ENCODE measurements at places on chromosomes 6 and 20.

GRCh38 chr6:18154507-18155149, at the start of gene TPMT:
Gene TPMT (minus strand): TSS chr6:18155077. CDS start chr6:18149127, 5,950 bp downstream.
- no peak for DNase-seq

- DNase-seq = no peak
Measured at GRCh38 chr6:30071858-30072257, 3.7 kb downstream of the RNF39 start.

DNA sequence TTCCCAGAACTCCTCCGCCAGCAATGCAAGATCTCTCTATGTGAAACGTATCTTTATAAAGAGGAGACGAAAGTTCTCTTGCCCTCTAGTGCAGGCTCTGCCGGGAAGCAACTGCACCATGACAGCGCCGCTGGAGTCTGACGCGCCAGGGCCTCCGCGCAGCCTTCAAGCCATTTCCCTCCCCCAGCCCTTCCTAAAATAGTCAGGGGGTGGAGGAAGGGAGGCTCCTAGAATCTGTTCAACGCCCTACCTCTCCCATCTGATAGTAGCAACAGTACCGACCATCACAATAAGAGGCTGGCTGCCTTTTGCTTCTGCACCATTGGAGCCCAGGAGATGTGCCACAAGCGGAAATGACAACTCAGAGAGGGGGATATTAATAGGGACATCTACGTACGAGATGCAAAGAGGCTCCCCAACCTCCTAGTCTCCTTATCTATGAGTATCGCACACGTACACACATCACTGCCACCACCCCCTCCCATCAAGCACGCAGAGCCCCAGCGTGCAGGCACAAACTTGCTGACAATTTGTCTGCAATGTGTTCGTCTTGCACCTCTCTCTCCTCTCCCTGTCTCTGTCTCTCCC, 1.0 kb downstream of the SYNE1 start:
- peak; percentile 56 for DNase-seq

GRCh38 chr6:49980898-49981297, 11.5 kb upstream of the DEFB113 start:
- DNase-seq = no peak

- DNase-seq = no peak
Measured at GRCh38 chr6:82033631-82034211, 213.8 kb downstream of the IBTK start.

GRCh38 chr6:167684276-167685104, 142.2 kb upstream of the AFDN start:
- no peak for DNase-seq

DNA sequence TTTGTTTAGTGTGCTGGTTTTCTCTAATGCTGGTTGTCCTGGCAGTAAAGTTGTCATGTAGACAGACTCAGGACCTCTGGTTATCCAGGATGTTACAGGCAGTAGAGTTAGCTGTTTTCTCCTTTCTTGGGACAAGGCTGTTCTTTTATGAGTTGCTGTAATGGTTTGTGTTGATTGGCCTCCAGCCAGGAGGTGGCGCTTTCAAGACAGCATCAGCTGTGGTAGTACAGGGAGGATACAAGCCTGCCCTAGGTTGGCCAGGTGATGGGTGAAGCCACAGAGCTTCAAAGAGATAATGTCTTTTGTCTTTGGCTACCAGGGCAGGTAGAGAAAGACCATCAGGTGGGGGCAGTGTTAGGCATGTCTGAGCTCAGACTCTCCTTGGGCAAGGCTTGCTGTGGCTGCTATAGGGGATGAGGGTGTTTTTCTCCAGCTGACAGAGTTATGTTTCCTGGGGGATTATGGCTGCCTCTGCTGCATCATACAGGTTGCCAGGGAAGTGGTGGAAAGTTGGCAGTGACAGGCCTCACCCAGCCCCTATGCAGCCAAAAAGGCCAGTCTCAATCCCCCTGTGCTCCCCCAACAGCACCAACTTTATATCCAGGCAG, 127.2 kb upstream of the TAB2 start:
- peak; percentile 58 for DNase-seq

GRCh38 chr6:142189057-142189456, 42.0 kb downstream of the VTA1 start:
- no peak for DNase-seq

DNA sequence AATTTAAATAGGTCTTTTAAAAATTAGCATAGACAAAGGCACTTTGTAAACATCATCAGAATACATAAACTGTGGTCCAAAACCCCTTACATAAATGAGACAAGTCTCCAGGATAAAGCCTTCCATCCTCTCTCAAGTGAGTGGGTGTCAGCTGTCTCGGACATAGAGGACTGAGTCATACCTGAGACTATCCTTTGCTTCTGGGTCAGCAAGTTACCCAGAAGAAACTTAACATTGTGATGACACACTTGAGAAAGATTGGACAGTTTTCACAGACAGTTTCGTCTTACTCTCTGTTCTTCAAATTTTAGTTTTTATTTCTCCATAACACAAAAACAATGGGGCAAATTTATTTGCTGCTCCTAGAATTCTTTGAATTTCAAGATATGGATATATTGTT, 838.0 kb downstream of the DHX35 start:
- no peak for DNase-seq

GRCh38 chr20:34155836-34156235, 43.8 kb upstream of the EIF2S2 start:
- no peak for DNase-seq

DNA sequence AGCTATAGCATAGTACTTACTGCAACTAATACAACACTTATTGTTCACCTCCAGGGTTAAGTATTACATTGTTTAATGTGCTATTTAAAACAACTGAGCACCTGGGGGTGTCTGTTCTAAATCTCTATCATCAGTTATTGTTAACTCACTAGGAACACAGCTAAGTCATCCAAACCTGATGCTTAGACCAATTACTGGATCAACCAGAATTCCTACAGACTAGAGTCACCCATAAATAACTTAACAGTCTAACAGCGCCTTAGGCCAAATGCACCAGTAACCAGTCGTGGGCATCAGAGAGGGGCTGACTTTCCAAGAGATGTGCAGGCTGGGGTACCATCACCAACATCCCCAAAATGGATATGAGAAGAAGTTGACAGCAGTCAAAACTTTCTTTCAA, 110.7 kb downstream of the ADTRP start:
- DNase-seq = no peak

DNA sequence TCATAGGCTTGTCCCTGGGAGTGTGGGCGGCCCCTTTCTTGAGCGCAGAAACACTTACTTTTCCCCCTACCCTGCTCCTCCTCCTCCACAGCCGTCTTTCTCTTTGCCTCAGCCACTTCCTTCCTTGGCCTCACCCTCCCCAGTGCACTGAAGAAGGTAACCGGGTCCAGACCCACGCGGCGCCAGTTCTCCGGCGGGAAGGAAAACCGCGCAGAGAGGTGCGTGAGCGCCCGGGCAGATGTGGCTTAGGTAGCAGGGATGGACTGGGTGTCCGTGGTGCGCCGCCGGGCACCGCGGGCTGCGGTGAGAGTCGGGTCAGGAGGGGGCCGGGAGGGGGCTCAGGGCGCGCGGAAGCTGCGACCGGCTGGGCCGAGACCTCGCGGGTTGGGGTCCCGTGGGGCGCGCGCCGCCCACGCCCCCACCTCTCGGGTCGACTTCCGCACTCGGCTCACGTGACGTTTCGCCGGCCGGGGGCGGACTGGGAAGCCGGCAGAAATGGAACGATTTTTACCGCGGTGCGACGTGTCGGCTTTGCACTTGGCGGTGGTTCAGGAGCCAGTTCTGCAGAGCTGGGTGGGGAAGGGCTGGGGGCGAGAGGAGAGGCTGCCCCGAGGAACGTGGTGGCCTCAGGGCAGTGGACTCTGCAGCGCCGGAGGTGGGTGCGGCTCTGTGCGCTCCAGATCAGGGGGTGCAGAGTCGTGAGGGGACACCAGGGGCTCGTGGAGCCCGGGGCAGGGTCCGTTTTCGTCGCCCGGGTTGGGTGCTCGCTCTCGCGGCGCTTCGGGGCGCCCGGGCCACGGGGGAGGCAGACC, at the start of gene ABRACL:
Gene ABRACL (plus strand): TSS at position 88 of the 812 bp plus-strand sequence. CDS start 5,416 bp downstream, outside the sequence.
- peak; percentile 72 for DNase-seq

- no peak for DNase-seq
Measured at GRCh38 chr6:43386492-43386891, 17.0 kb upstream of the ZNF318 start.

DNA sequence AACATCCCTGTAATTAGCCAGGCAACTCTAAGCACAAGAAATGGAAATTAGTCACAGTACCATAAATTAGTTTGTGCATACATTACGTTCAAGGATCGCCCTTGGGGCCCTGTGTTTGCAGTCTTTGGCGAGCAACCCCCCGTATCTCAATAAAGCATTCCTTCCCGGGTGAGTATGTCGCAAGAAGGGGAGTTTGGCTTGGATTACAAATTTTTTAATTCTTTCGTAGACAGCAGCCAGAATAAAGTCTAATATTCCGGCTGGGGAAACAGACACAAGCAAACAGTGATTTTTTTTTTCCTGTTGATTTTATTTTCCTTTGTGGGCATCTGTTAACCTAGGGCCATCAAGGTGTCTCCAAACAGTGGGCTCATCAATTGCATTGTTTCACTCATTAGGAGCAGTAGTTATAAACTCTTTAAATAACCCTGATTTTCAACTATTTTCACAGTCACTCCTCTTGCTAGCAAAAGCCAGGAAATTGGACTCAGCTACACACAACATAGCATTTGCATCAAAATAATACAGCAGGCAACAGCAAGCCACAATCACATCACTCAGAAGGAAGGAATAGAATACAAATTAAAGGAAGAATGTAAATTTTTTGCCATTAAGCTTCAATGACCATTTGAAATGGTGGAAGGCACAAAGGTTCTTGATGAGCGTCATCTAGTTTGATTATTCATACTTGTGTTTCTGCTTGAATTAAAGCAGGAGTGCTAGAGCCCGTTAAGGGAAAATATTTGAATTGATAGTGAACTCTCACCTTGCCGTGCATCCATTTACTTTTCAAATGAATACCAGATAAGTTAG, 85.3 kb downstream of the LINC00237 start:
- no peak for DNase-seq

DNA sequence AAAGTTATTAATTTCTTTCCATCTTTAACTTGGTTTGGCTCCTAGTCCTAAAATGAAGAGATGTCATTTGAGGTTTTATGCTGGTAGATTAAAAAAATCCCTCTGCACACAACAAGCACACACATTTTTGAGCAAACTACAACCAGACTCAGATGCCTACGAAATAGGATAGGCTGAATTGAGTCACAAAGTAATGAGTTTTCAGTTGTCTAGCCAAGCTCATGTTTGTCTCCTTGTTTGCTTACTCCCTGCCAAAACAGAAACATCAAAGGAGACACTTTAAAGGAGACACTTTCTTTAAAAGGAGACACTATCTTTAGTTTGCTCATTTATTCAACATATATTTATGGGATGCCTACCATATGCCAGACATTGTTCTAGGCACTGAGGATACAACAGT, 56.2 kb downstream of the TPBG start:
- no peak for DNase-seq

DNA sequence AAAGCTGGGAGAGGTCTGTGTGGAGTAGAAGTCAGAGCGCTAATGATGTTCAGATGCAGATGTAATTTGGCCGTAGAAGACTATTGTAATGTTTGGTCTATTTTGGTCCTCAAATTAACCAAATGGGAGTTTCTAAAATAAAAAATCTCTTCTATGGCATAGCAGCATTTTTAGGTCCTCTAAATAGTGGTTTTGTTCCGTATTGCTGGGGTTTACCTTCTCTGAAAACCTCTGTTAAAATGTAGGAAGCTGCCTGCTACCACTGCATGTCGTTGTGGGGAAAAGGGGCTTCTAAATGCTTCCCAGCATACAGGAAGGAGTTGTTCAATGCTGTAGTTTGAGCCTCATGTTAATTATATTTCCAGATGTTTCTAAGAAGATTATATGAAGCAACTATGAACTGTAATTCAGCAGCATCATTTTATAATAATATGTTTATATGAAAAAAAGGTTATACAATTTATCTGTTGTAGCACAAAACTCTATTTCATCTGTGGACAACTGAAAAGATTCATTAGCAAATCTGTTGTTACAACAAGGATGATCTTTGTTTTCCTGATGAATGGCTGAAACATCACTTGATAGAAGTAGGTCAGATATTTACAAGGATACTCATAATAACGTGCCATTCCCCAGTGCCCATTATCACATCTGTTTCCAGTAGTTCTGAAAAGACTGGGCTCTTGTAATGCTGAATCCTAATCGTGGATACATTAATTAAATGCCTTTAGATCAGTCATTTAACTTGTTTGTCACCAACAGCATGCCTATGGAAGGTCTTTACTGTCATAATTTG, 256.6 kb downstream of the TBC1D7 start:
- DNase-seq = no peak

GRCh38 chr6:158024566-158025297, 43.1 kb downstream of the SYNJ2 start:
- peak; percentile 16 for DNase-seq

GRCh38 chr20:5675103-5676091, 74.8 kb upstream of the SHLD1 start:
- no peak for DNase-seq

DNA sequence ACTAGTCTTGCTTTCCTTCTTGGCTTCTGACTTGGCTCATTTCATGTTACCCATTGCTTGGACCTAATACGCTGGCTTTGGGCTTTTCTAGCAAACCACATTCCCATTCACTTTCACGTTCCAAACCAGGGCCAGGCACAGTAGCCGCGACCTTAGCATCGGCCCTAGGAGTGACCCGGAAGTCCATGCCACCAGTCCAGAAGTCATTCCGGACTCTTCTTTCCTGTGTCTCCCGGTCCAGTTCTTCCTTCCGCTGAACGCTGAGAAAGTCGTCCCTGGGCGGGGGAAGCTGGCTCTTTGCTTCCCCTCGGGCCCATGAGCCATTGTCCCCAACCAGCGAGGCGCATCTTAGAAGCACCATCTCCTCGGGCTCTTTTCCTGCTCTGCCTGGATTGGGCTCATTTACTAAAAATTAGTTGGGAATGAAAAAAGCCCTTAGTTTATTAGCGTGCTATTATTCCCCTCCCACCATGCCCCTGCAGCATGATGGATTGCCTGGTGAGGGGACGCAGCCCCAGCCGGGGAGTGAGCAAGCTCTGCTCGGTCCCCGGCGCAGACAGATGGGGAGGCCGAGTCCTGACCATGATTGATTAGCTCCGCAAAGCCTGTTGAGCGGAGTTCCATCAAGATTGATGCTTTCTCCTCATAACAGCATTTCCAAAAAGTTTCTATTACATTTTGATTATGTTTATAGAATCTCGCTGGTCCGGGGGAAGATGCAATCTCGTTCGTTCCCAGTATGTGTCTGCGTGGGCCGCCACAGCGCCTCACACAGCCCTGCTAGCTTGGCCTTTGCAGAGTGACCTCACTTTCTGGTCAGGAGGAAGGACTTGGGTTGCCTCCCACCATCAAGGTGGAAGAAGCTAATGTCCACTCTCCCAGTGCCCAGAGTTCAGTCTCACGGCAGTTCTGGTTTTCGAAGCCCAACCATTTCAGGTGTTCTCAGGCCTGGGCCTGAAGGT, 115.1 kb upstream of the TOP1 start:
- no peak for DNase-seq

GRCh38 chr20:17530153-17530552, 1.0 kb downstream of the BFSP1 start:
- no peak for DNase-seq

DNA sequence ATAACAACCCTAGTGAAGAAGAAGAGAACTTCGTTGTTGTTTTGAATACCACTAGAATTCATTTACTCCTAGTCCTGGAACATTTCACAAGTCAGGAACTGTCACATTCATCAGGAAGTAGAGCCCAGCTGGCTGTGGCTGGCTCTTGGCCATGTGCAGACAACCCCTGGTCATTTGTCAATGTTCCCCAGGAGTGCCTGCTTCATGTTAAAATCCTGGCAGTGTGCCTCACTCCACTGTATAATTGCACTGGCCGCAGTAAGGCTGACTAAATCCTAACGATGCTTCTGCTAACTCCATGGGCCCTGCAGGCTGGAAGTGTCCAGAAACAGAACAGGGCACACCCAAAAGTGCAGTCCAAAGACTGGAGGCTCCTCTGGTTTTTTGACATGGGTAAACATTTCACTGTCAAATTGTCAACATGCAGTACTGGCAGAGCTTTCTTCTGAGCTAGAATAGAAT, 41.5 kb upstream of the ADGRF1 start:
- peak; percentile 95 for DNase-seq
